Activated CD8-positive, alpha-beta memory T cell treated with anti-CD3 and anti-CD28 coated beads, Interleukin-2, amount 10 ng/mL, durations not matched to agents 7 days and 5 days (primary cell): ENCODE measurements at places on chromosomes 4 and X. TPM values are rescaled to one million over a fixed set of nuclear protein-coding genes. Genes with fewer than 3 reads are reported as not detected.

DNA sequence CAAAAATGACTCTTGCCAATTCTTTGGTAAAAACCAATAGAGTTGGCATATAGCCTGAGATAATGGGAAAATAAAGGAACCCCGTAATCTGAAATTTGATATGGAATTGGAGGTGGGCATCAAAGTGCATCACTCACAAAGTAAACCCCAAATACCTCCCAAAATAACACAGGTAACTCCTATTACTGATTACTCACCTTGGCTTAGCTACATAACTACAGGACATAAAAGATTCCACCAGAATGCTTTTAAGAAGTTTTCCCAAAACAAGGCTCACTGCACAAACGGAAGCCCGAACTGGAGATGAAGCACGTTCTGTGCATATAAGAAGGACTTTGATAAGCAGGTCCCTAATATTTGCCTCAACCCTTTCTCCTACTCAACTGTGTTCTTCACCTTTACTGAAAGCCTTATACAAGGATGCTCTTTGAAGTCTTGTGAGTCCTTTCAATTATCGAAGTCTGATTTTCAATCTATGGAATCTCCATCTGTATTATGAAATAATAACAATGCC is 14.6 kb upstream of the ANXA10 start:
- DNase-seq, result no peak
- H3K36me3 ChIP-seq, result no peaks in the 10 kb centered on the region
- H3K27ac ChIP-seq, result no peak overlapping the region
- H3K4me3 ChIP-seq, result no peak overlapping the region
- no peaks in the 10 kb centered on the region for H3K4me1 ChIP-seq
- no peaks in the 10 kb centered on the region for H3K27me3 ChIP-seq

DNA sequence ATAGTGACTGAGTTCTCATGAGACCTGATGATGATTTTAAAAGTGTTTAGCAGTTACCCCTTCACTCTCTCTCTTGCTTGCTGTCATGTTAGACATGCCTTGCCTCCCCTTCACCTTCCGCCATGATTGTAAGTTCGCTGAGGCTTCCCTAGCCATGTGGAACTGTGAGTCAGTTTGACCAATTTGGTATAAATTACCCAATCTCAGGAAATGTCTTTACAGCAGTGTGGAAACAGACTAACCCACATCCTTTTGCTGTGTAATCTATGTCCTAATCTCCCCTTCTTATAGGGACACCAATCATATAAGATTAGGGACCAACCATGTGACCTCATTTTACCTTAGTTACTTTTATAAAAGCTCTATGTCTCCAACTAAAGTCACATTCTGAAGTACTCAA is 677.8 kb downstream of the ADGRL3 start:
- no peak overlapping the region for H3K4me3 ChIP-seq
- H3K36me3 ChIP-seq, result no peaks in the 10 kb centered on the region
- H3K27ac ChIP-seq, result no peak overlapping the region
- H3K4me1 ChIP-seq, result no peaks in the 10 kb centered on the region
- H3K27me3 ChIP-seq, result no peaks in the 10 kb centered on the region
- DNase-seq, result no peak

- H3K27me3 ChIP-seq, result no peaks in the 10 kb centered on the region
- H3K4me3 ChIP-seq, result no peak overlapping the region
- DNase-seq, result no peak
- peaks cover 67% of the 10 kb centered on the region for H3K36me3 ChIP-seq
- H3K4me1 ChIP-seq, result peaks cover 81% of the 10 kb centered on the region
- no peak overlapping the region for H3K27ac ChIP-seq
These were observed 11.4 kb downstream of the UBE2D3 start for GRCh38 chr4:102815981-102816380.

DNA sequence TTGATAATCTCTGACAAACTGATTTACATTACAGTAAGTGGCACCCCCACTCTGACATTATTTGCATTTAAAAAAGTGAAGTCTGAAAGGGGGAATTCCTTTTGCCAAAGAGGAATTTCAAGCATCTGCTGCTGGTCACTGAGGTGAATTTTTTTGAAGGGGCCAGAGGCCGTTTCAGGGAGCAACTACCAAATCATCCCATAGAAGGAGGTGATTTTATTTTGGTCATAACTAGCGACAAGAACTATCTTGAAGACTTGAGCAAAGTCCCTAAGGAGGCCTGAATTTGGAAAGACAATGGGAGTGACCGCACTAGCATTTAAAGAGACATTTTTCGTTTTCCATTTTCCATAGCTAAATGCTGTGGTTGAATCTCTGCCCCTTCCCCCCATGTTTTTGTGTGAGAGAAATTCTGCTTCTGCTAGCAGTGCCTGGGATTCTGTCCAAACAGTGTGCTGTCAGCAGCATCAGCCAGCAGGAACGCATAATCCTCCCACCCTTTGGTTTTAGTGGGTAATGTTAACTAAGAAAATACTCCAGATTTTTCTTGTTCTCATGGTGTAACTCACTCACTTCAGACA is 110.1 kb upstream of the MED14 start:
- H3K4me3 ChIP-seq, result no peak overlapping the region
- H3K36me3 ChIP-seq, result peaks cover 5% of the 10 kb centered on the region
- no peak for DNase-seq
- no peak overlapping the region for H3K27ac ChIP-seq
- no peaks in the 10 kb centered on the region for H3K4me1 ChIP-seq

GRCh38 chr4:60579335-60579734 is 620.8 kb upstream of the ADGRL3 start:
- no peaks in the 10 kb centered on the region for H3K36me3 ChIP-seq
- H3K27ac ChIP-seq, result no peak overlapping the region
- DNase-seq, result no peak
- H3K27me3 ChIP-seq, result no peaks in the 10 kb centered on the region
- no peak overlapping the region for H3K4me3 ChIP-seq

GRCh38 chrX:134161162-134161561 is 75.8 kb upstream of the CCDC160 start:
- peaks cover 13% of the 10 kb centered on the region for H3K4me1 ChIP-seq
- no peaks in the 10 kb centered on the region for H3K36me3 ChIP-seq
- H3K27ac ChIP-seq, result no peak overlapping the region
- no peak overlapping the region for H3K4me3 ChIP-seq
- peaks cover 4% of the 10 kb centered on the region for H3K27me3 ChIP-seq
- DNase-seq, result no peak

GRCh38 chrX:118108304-118108703 is 8.3 kb downstream of the KLHL13 start:
- H3K4me3 ChIP-seq, result no peak overlapping the region
- H3K4me1 ChIP-seq, result no peaks in the 10 kb centered on the region
- no peak overlapping the region for H3K27ac ChIP-seq
- H3K36me3 ChIP-seq, result no peaks in the 10 kb centered on the region
- H3K27me3 ChIP-seq, result peaks cover under 1% of the 10 kb centered on the region
- DNase-seq, result no peak

GRCh38 chr4:123997776-123998449 is 601.3 kb downstream of the SPRY1 start:
- H3K27ac ChIP-seq, result no peak overlapping the region
- DNase-seq, result no peak
- H3K27me3 ChIP-seq, result no peaks in the 10 kb centered on the region
- no peaks in the 10 kb centered on the region for H3K36me3 ChIP-seq
- H3K4me1 ChIP-seq, result no peaks in the 10 kb centered on the region
- H3K4me3 ChIP-seq, result no peak overlapping the region

- peak; percentile 50 for DNase-seq
- H3K4me3 ChIP-seq, result peak within 1 kb of the TSS; percentile 80
- H3K4me1 ChIP-seq, result peaks cover 9% of the 10 kb centered on the region
- H3K36me3 ChIP-seq, result peaks cover 3% of the 10 kb centered on the region
- H3K27ac ChIP-seq, result no peak within 1 kb of the TSS
These were observed at the start of gene LONRF3 for GRCh38 chrX:118974088-118974907. Gene LONRF3 (plus strand): TSS chrX:118974618. CDS start chrX:118974781, 163 bp downstream.

- no peaks in the 10 kb centered on the region for H3K4me1 ChIP-seq
- no peaks in the 10 kb centered on the region for H3K27me3 ChIP-seq
- no peak overlapping the region for H3K4me3 ChIP-seq
- H3K36me3 ChIP-seq, result peaks cover 3% of the 10 kb centered on the region
- DNase-seq, result no peak
These were observed 28.4 kb upstream of the NAP1L5 start for GRCh38 chr4:88725986-88726385.

DNA sequence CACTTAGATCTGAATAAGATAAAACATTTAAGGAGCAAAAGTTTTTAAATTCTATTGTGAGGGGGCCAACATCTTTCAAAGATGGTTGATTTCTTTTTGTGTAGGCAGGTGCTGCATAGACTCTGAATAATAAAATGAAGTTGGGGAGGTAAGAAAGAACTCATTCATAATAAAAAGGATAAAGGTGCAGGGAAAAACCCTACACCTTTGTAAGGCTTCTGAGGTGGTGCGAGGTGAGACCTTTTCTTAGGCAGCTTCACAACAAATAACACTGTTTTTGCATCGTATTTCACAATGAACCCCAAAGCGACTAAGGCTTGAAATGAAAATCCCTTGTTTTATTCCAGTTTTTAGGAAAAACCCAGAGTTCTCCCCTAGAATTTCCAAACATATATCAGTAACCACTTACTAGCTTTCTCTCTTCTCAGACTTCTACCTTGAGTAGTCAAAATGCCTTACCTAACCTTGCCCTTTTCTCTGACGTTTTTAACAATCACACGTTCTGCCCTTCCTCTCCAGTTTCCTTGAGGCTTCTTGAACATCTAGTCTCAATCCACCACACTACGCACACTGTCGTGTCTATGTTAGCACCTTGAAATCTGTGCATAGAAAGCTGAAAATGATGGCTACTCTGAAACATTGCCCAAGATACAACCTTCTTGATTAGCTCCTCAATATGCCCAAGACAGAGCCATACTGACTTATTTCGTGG is 30.2 kb downstream of the MAML3 start:
- H3K27ac ChIP-seq, result no peak overlapping the region
- peaks cover 35% of the 10 kb centered on the region for H3K27me3 ChIP-seq
- DNase-seq, result no peak
- peaks cover 19% of the 10 kb centered on the region for H3K4me1 ChIP-seq
- no peak overlapping the region for H3K4me3 ChIP-seq

GRCh38 chr4:156799121-156799589 is 172.4 kb downstream of the PDGFC start:
- H3K36me3 ChIP-seq, result no peaks in the 10 kb centered on the region
- H3K4me1 ChIP-seq, result no peaks in the 10 kb centered on the region
- H3K27me3 ChIP-seq, result no peaks in the 10 kb centered on the region
- H3K27ac ChIP-seq, result no peak overlapping the region

GRCh38 chr4:72302981-72303704 is 265.9 kb downstream of the ADAMTS3 start:
- H3K4me3 ChIP-seq, result no peak overlapping the region
- H3K4me1 ChIP-seq, result no peaks in the 10 kb centered on the region
- no peaks in the 10 kb centered on the region for H3K36me3 ChIP-seq
- H3K27me3 ChIP-seq, result no peaks in the 10 kb centered on the region

DNA sequence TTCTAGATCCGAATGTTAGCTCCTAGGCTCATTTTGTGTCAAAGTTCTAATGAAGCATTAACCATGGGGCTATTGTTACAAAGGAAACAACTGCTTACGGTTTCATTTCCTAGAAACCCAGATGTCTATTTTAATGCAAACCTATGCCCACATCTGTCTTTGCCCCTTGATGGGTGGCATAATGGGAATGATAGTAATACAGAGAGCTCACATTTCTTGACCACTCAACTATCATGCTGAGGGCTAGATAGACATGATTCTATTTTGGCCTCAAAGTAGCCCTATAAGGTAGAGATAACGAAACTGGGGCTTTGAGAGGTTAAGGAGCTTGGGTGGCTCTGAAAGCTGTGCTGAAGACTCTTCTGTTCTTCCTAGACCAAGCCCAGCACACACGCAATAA is 1.9 kb downstream of the TLR7 start:
- no peaks in the 10 kb centered on the region for H3K36me3 ChIP-seq
- H3K27ac ChIP-seq, result no peak overlapping the region
- H3K27me3 ChIP-seq, result no peaks in the 10 kb centered on the region

- peaks cover 12% of the 10 kb centered on the region for H3K36me3 ChIP-seq
- peak overlapping the region; percentile 81 for H3K27ac ChIP-seq
- DNase-seq, result no peak
- H3K4me3 ChIP-seq, result no peak overlapping the region
- no peaks in the 10 kb centered on the region for H3K27me3 ChIP-seq
These were observed 44.1 kb downstream of the DTHD1 start for GRCh38 chr4:36325499-36325898.

- no peaks in the 10 kb centered on the region for H3K27me3 ChIP-seq
- no peak overlapping the region for H3K4me3 ChIP-seq
- H3K27ac ChIP-seq, result no peak overlapping the region
- DNase-seq, result no peak
- peaks cover 5% of the 10 kb centered on the region for H3K36me3 ChIP-seq
- no peaks in the 10 kb centered on the region for H3K4me1 ChIP-seq
These were observed 32.1 kb downstream of the ZBTB49 start for GRCh38 chr4:4321951-4322688.

GRCh38 chr4:148391056-148391455 is 51.2 kb downstream of the NR3C2 start:
- DNase-seq, result no peak
- no peaks in the 10 kb centered on the region for H3K36me3 ChIP-seq
- no peak overlapping the region for H3K4me3 ChIP-seq
- no peaks in the 10 kb centered on the region for H3K27me3 ChIP-seq

DNA sequence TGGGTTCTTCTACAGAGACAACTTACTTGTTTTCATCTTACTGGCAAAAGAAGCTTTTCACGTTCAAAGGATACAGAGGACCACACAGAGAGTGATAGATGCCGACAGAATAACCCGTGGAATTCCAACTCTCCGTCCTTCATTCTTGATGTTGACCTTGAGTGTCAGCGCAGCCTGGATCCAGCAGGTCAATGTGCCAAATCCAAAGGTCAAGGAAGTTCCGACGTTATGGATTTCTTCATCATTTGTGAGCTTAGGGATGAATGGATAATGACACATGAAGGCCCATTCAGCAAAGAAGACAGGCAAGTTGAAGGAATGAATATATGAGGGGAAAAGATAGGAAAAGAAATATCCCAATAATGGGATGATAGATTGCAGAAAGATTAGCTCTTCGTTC is 59.6 kb downstream of the ENOPH1 start:
- DNase-seq, result no peak
- H3K4me3 ChIP-seq, result no peak overlapping the region
- no peaks in the 10 kb centered on the region for H3K4me1 ChIP-seq
- no peaks in the 10 kb centered on the region for H3K36me3 ChIP-seq
- no peaks in the 10 kb centered on the region for H3K27me3 ChIP-seq

GRCh38 chr4:53599632-53600031 is 8.3 kb upstream of the LNX1 start:
- no peak overlapping the region for H3K4me3 ChIP-seq
- no peak overlapping the region for H3K27ac ChIP-seq
- H3K4me1 ChIP-seq, result no peaks in the 10 kb centered on the region
- DNase-seq, result no peak
- peaks cover 2% of the 10 kb centered on the region for H3K27me3 ChIP-seq
- no peaks in the 10 kb centered on the region for H3K36me3 ChIP-seq

Gene HS6ST2
- total RNA-seq, result not detected

Gene FGFBP1
- total RNA-seq, result not detected

Gene SRD5A3
- 8.8 TPM for total RNA-seq

Gene WDR17
- 0.26 TPM for total RNA-seq

Gene P2RY4
- total RNA-seq, result 0.23 TPM

Gene AKAP14
- total RNA-seq, result not detected

Gene HAND2
- not detected for total RNA-seq

Gene SERPINA7
- not detected for total RNA-seq

Gene GNRHR
- not detected for total RNA-seq

Gene SLC16A2
- not detected for total RNA-seq

Gene TEC
- total RNA-seq, result 2.0 TPM

Gene SMIM43
- 0.18 TPM for total RNA-seq

Gene SORBS2
- total RNA-seq, result not detected

Gene IL1RAPL2
- total RNA-seq, result not detected

Gene USP51
- 0.82 TPM for total RNA-seq

Gene TCP11X2
- not detected for total RNA-seq

Gene DDIT4L
- total RNA-seq, result 0.58 TPM
